H4 (cell line): ENCODE measurements at places on chromosomes 5 and 9. TPM values are rescaled to one million over a fixed set of nuclear protein-coding genes. Genes with fewer than 3 reads are reported as not detected.

The LCP2 gene
- 0.68 and 2.7 TPM in 2 replicates for total RNA-seq

DNA sequence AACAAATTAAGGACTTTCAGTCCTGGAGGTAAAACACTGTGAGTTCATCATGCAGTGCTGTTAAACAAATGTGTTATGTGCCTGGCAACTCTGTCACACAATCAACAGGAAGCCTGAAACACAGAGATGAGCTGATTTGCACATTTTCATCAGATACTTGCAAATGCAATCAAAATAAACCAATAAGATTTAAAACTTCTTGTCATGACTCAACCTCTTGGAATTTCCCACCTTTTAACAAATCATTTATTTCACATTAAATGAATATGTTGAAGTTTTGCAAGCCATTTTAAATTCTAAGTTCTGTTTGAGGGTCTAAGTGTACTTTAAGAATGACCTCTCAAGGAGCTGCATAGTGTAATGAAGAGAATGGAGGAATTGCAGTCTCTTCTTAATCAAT lies 64.4 kb downstream of the ANXA1 start:
- no peak for DNase-seq

GRCh38 chr5:73534011-73534644 lies 31.3 kb downstream of the ANKRA2 start:
- DNase-seq: no peak

- peak; percentile 36 for DNase-seq
Observed at GRCh38 chr9:96071076-96071814, 195.8 kb downstream of the ERCC6L2 start.

- DNase-seq: no peak
Observed at GRCh38 chr5:76175821-76176403, 92.7 kb downstream of the SV2C start.
